ENCODE measurements at places on chromosomes 5 and 9. TPM values are rescaled to one million over a fixed set of nuclear protein-coding genes. Genes with fewer than 3 reads are reported as not detected.

The ST8SIA4 gene
- 44.5 TPM for total RNA-seq

The NDUFA8 gene
- 42.0 TPM for total RNA-seq

The LCN1 gene
- not detected for total RNA-seq

The TMEM171 gene
- not detected for total RNA-seq

The IRGM gene
- 7.6 TPM for total RNA-seq

The SH2D3C gene
- total RNA-seq, result 59.5 TPM

The GMCL2 gene
- total RNA-seq, result not detected

The SEMA6A gene
- 0.50 TPM for total RNA-seq

The ABCA2 gene
- 27.5 TPM for total RNA-seq

The NELFB gene
- total RNA-seq, result 56.6 TPM

The DPYSL3 gene
- 0.05 TPM for total RNA-seq

The CEMIP2 gene
- 46.7 TPM for total RNA-seq

The KCNN2 gene
- total RNA-seq, result not detected

The SPATA31A5 gene
- not detected for total RNA-seq

The IL6ST gene
- 53.8 TPM for total RNA-seq

The CATSPER3 gene
- total RNA-seq, result 1.1 TPM

The NTNG2 gene
- total RNA-seq, result 3.2 TPM

The HAVCR1 gene
- 2.7 TPM for total RNA-seq

The CCDC171 gene
- total RNA-seq, result 4.9 TPM

The IQGAP2 gene
- 78.0 TPM for total RNA-seq

The RASGRF2 gene
- 19.9 TPM for total RNA-seq

The MEGF10 gene
- 0.56 TPM for total RNA-seq

The PLEKHG4B gene
- not detected for total RNA-seq

The SOWAHA gene
- not detected for total RNA-seq

The IL9 gene
- total RNA-seq, result 22.7 TPM

The FOXD4L5 gene
- 0.25 TPM for total RNA-seq

The FOXI1 gene
- total RNA-seq, result not detected

The BTNL9 gene
- 0.55 TPM for total RNA-seq

The SLC6A19 gene
- total RNA-seq, result not detected

The CENPH gene
- 47.3 TPM for total RNA-seq

The RGS14 gene
- total RNA-seq, result 50.8 TPM

The COL23A1 gene
- total RNA-seq, result 0.44 TPM

The SLC27A6 gene
- total RNA-seq, result not detected

The FAM169A gene
- 13.4 TPM for total RNA-seq

The SCAI gene
- total RNA-seq, result 14.5 TPM

Data from activated T-cell treated with anti-CD3 and anti-CD28 coated beads, Interleukin-2, amount 50 U/mL, for 72 hours (primary cell).